ENCODE measurements at places on chromosomes 16 and 17.
A peak's percentile ranks its signal among the peaks of the same experiment; 100 is the strongest.

DNA sequence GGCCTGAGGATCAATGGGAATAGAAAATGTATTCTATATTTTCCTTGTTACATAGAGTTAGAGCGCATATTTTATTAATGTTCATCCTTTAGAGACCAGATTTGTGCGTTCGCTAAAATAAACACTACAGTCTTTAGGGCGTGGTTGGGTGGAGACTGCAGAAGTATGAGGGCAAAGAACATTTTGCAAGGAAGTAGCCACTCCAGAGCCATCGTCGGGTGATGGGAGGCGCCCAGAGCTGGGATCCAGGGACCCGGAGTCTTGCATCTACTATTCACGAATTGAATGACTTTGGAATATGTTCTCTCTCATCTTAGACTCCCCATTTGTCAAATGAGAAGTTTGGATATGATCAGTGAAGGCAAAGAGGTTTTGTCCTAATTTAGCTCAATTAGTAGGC lies 154.2 kb upstream of the IRX6 start:
- DNase-seq: no peak

DNA sequence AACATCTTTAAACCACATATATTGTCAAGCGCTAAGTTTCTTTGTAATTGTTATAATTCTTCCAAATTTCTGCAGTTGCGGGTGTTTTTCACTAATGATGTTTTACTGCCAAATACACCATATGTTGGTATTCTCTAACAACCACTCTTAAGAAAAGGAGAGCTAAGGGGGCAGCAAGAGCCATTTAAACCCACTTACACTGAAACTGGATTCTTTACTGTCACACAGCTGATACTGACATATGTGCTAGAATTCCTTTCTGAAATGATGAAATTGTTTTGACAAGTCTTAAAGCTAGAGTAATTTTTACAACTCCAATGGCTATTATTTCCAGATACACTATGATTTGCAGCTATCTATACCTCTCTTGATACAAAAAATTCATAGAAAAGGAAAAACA lies 483.1 kb downstream of the CDH11 start:
- DNase-seq: no peak

GRCh38 chr16:81688182-81688581 lies 90.9 kb upstream of the PLCG2 start:
- DNase-seq: peak; percentile 48

GRCh38 chr16:19804538-19805323 lies 79.9 kb downstream of the GPRC5B start:
- DNase-seq: peak; percentile 54

DNA sequence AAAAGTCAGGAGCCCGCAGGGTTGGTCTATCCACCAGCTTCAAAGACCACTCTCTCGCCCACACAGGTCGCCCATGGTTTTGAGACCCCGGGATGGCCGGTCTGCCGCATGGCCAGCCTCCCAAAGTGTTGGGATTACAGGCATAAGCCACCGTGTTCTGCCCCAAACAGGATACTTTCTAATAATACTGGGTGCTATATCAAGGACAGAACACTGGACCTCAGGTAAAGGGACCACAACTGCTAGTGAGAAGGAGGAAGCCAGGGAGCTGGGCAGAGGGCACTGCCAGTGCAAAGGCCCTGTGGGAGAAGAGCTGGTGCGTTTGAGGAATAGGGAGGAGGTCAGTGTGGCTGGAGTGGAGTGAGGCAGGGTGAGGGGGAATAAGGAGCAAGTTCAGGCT lies 34.1 kb downstream of the IL21R start:
- DNase-seq: peak; percentile 4

DNA sequence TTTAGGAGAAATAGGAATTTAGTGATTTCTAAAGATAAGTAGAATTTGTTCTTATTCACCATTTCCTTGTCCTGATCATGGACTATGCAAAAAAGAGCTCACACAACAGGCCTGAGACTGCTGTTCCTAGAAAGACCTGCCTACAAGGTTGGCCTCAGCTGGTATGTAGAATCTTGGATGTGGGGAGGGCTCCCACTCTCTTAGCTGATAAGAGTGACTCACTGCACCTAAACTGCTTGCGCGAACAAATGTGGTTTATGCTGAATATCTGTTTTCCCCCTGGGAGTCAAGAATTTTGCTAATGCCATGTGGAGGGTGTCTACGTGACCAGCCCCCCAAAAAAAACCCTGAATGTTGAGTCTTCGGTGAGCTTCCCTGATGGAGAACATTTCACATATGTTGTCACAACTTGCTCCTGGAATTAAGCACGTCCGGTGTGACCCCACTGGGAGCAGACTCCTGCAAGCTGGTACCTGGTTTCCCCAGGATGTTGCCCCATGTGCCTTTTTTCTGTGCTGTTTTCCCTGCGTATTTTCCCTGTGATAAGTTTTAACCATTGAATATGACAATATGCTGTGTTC lies 68.8 kb upstream of the HSBP1 start:
- DNase-seq: no peak

DNA sequence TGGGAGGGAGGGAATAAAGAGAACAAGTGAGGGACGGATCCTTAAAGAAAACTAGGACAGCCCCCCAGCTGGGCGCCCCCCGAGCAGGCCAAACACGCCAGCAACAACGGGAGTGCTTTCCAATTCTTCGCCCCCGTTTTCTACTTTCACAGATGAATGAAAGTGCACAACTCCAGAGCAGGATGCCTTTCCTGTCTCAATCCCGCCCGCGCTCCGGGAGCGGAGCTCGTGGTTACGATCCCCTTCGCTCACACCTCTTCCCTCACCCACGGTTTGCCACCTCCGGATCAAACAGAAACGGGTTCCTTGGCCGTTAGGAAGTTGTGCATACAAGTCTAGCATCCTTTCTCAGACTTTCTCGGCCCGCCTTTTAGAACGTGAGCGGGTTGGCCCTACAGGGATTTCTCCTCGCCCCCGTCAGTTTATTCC lies 680 bp downstream of the SKA2 start:
- peak; percentile 65 for DNase-seq

GRCh38 chr16:84726669-84727467 lies 27.1 kb downstream of the USP10 start:
- no peak for DNase-seq

DNA sequence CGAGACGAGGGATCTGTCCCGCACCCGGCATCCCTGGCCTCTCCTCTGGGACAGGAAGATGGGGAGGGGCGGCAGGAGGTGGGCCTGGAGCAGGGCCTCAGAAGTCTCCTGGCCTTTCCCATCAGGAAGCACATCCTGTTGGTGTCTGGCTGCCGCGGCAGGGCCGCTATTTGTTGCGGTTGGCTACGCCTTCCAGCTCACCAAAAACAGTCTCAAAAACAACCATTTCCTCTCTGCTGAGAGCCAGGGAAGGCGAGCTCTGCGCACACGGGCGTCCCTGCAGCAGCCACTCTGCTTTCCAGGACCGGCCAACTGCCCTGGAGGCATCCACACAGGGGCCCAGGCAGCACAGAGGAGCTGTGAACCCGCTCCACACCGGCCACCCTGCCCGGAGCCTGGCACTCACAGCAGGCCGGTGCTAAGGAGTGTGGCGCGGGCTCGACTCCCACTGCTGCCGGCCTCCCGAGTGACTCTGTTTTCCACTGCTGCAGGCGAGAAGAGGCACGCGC lies at the start of gene TMEM204:
Gene TMEM204, plus strand, starts transcription at position 224 of the 509 bp plus-strand sequence. CDS start 610 bp downstream, outside the sequence.
- DNase-seq: peak; percentile 66

GRCh38 chr17:44761932-44762810 lies 3.4 kb downstream of the ADAM11 start:
- no peak for DNase-seq

DNA sequence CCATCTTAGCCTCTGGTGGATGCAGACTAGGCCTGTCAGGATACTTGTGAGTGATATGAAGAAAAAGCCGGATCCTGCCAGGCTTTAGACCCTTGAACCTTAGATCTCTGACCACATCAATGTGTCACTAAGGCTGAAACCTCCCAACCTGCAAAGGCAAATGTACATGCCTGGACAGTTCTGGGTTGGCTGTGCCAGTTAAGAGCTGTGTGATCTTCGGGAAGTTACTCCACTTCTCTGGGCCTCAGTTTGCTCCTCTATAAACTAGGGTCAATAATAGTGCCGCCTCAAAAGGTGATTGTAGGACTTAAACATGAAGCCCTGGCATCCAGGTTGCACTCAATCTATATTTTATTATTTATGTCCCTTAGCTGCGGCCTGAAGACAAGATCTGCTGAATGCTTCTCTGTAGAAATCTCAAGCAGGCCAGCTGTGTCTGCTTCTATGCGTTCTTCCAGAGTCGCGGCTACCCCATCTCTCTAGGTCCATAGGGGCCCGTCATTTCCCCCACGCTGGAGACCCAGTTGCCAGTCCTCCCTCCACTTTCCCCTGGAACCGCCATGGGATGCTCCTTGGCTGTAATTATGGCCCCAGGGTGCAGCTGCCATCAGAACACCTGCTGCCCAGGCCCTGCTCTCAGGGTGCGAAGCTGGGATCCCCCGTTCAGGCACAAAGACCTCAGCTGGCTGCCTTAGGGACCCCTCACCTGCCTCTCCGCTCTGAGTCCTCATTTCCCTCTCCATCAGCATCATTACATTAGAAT lies 50.2 kb downstream of the AKAP1 start:
- no peak for DNase-seq

- no peak for DNase-seq
Observed at GRCh38 chr17:80817321-80817845, 174.3 kb upstream of the CHMP6 start.

- no peak for DNase-seq
Observed at GRCh38 chr17:34312080-34312479, 7.2 kb upstream of the CCL8 start.

DNA sequence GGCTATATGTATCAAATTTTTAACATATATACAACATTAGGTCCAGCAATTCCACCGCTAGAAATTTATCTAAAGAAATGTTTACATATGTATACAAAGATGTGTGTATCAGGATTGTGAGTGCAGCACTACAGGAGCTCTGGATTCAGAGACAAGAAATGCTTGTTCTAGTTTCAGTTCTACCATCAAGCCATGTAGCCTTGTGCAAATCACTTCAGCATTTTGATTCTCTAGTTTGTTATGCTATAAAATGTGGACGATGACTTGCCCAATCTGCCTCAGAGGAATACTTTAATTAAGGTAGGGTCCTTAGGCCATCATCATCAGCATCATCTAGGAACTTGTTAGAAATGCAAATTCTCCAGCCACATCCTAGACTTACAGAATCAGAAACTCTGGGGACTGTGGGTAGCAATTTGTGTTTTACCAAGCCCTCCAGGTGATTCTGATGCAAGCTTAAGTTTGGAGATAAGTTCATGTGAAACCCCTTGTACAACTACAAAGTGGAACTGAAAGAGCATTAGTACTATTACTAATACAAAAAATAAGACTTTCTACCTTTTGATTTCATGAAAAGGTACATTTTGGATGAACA lies 131.2 kb upstream of the CORO6 start:
- DNase-seq: no peak

DNA sequence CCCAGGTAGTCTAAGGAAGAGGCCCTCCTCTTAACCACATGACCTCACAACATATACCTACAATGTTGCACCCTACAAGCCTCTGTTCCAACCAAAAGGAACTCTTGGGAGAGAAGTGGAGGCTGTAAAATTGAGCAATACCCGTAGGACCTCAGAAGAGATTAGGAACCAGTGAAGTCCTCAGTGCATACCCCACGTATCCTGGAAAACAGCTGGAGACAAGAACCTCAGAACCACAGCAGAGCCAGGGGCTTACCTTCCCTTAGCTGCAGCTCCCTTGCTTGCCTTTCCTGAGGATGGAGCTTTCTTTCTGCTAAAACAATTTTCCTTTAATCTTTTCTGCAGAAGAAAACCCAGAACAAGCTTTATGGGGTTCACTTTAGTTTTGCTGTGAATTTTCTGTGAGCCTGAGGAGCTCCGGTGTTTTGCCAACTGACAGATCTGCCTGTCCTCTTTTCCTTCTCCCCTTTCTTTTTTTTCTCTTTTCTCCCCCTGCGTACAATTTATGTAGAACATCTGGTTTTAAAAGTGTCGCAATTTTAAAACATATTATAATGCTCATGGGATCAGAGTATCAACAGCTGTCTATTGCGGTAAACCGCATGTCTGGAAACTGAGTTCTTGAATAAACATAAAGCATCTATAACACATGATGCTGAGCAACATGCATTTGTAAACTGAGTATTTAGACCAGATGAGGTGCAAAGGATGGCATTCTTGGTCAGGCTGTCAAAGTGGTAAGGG lies 226.4 kb upstream of the MAF start:
- no peak for DNase-seq

GRCh38 chr16:6846452-6846851 lies 486.2 kb upstream of the RBFOX1 start:
- no peak for DNase-seq

DNA sequence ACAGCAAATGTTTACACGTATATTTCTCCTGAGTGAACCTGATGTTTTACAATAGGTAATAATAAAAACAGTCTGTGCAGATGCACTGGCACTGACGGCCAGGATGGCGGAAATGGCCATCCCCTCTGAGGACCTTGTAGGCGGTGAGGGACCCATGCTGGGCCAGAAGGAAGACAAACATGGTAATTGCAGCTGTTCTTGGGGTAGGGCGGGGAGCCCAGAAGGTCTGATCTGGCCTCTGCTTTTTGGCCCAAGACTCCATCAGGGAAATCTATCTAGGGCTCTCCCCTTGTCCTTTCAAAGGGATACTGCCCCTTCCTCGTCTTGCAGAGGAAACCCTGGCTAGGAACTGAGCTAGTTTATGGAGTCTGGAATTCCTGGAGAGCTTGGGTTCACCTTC lies 7.4 kb upstream of the LGALS9 start:
- no peak for DNase-seq

GRCh38 chr17:45719335-45720071 lies 64.6 kb upstream of the CRHR1 start:
- no peak for DNase-seq
